Lower lobe of right lung (tissue), 2 donors: ENCODE measurements at places on chromosomes 5 and 9. TPM values are rescaled to one million over a fixed set of nuclear protein-coding genes. Genes with fewer than 3 reads are reported as not detected.

KIF4B gene
- not detected for total RNA-seq

GAPT gene
- total RNA-seq = 6.5 TPM

DDX31 gene
- 14.1 TPM for total RNA-seq

DNA sequence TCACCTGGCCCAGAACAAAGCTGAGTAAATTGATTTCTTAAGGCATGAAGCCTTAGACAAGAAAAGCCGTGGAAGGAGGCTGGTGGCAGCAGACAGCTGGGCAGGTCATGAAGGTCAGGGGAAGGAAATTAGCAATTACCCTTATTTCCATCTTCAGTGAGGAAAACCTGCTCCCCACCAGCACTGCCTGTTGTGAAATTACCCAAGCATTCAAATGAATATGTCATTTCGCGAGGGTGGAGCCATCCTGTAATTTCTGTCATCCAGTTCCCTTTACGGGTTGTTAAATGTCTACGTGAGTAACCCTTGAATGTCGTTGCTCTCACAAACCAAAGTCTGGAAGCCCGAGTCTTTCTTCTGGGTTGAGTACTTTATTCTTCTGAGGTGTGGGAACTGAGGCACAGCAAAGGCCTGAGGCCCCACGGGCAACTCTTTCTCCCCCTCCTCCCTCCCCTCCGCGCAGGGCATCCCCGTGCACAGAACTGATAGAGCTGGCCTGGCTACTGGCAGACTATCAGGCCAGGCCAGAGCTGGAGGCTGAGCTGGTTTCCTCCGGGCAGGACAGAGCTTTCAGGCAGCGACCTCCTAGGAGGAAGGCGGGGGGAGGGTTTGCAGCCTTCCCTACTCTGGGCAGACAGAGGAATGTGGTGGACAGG is 22.0 kb upstream of the AK3 start:
- no peak for DNase-seq
- H3K27me3 ChIP-seq = no peaks in the 10 kb centered on the region
- no peaks in the 10 kb centered on the region for H3K36me3 ChIP-seq
- peak overlapping the region; percentile 44 for H3K27ac ChIP-seq
- peak overlapping the region; percentile 37 for H3K4me3 ChIP-seq

- H3K4me1 ChIP-seq = peaks cover 37% of the 10 kb centered on the region
- no peaks in the 10 kb centered on the region for H3K27me3 ChIP-seq
- no peak overlapping the region for H3K27ac ChIP-seq
- H3K4me3 ChIP-seq = no peak overlapping the region
These were observed 2.5 kb downstream of the PTPDC1 start for GRCh38 chr9:94086486-94087345.

DNA sequence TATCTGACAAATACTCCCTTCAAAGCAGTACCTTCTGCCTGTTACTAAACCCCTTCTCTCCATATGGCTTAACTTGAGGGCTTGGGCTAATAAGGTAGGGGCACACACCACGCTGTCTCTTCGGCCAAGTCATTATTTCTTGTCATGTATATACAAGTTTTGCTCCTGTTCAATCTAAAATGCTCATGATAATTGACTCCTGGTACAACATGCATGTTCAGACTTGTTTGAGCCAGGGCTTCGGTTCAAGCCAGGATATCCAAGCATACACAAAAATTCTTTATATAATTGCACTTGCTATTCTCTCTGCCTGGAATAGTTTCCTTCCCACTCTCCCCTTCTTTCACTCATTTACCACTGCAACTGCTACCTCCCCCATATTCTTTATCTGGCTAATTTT is 756.0 kb upstream of the C9orf72 start:
- H3K27ac ChIP-seq = no peak overlapping the region
- H3K27me3 ChIP-seq = no peaks in the 10 kb centered on the region
- DNase-seq = no peak
- no peak overlapping the region for H3K4me3 ChIP-seq

- H3K27ac ChIP-seq = no peak overlapping the region
- H3K36me3 ChIP-seq = no peaks in the 10 kb centered on the region
- H3K4me3 ChIP-seq = no peak overlapping the region
- no peaks in the 10 kb centered on the region for H3K27me3 ChIP-seq
- DNase-seq = no peak
These were observed 296.8 kb downstream of the MRPS30 start for GRCh38 chr5:45105491-45105994.

- peaks cover 17% of the 10 kb centered on the region for H3K36me3 ChIP-seq
- no peak overlapping the region for H3K27ac ChIP-seq
- H3K4me1 ChIP-seq = peaks cover 27% of the 10 kb centered on the region
- no peak for DNase-seq
- no peaks in the 10 kb centered on the region for H3K27me3 ChIP-seq
These were observed 38.2 kb downstream of the FBXW2 start for GRCh38 chr9:120755044-120755443.

- H3K4me1 ChIP-seq = peaks cover 11% of the 10 kb centered on the region
- no peaks in the 10 kb centered on the region for H3K27me3 ChIP-seq
- DNase-seq = no peak
These were observed 21.0 kb upstream of the UBLCP1 start for GRCh38 chr5:159241946-159242552.

GRCh38 chr9:85404911-85405565 is 336.7 kb downstream of the AGTPBP1 start:
- no peaks in the 10 kb centered on the region for H3K27me3 ChIP-seq
- H3K27ac ChIP-seq = no peak overlapping the region
- no peak overlapping the region for H3K4me3 ChIP-seq
- no peaks in the 10 kb centered on the region for H3K36me3 ChIP-seq
- no peak for DNase-seq
- H3K4me1 ChIP-seq = no peaks in the 10 kb centered on the region

DNA sequence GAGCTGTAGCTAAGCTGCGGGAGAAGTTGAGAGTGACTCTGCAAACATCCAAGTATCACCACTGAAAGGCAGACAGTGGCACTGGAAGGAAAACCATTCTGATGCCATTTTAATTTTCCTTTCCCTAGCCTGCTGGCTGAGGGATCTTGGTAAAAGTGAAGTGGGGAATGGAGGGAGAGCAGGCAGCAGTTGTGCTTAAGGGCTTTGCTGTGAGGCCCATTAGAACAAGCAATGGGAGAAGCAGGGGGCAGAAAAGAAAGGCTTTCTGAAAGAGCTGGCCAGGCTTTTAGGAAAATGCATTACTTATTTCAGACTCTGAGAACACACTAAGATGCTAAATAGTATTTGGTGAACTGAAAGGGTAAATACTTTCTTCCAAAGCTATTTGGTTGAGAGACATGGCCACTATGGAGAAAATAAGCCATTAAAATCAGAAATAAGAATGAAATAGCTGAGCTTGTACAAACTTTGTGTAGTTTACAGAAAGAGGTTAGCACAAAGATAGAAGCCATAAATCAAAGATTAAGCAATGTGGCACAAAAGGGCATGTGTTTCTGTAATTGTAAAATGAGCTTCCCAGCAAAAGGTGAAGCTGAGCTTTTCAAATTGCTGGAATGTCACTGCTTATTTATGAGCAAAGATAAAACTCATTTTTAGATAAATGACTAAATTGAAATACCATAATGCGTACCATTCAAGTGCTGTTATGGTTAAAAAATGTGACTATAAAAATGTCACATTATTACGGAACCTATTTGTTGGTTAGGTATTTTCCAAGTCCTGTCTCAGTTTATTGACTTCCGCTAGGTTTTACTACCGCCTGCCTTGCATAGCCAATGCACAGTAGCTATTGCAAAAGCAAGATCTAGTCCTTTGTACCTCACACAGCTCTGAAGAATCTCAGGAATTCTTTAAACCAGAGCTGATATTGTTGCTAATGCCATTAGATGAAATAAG is 20.8 kb downstream of the SNCAIP start:
- H3K27me3 ChIP-seq = no peaks in the 10 kb centered on the region
- no peaks in the 10 kb centered on the region for H3K36me3 ChIP-seq
- no peaks in the 10 kb centered on the region for H3K4me1 ChIP-seq
- no peak overlapping the region for H3K4me3 ChIP-seq

DNA sequence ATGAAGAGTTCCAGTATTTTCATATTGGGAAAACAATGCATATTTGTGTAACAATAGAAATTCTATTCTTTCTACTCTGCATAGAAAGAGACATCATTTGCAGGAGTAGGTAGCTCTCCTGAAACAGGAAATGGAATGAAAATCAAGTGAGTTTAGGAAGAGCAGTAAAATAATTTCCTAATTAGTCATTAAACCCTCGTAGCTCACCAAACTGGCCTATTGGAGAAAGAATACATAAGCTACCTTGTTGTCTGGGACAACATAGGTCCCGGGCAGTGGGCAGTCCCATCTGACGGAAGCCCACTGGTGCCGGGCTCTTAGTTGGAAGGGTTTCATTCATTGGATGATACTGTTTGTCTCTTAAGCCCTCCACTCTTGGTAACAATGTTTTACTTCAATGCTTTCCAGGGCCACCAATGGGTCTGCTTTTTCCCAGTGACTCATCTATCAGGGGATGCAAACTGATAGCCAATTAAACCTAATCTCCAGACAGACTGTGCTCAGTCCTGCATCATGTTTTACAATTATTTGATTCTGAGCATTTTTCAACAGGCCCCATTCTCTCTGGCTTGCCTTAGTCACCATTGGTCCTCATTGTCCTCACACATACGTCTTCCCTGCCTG is 46.5 kb downstream of the GNA14 start:
- DNase-seq = no peak
- H3K4me1 ChIP-seq = peaks cover 38% of the 10 kb centered on the region
- H3K27me3 ChIP-seq = no peaks in the 10 kb centered on the region
- no peak overlapping the region for H3K4me3 ChIP-seq
- no peak overlapping the region for H3K27ac ChIP-seq
- no peaks in the 10 kb centered on the region for H3K36me3 ChIP-seq

GRCh38 chr5:133697536-133698258 is 85.4 kb upstream of the FSTL4 start:
- H3K27me3 ChIP-seq = no peaks in the 10 kb centered on the region
- no peak overlapping the region for H3K27ac ChIP-seq
